ENCODE measurements at places on chromosomes 2 and 18. TPM values are rescaled to one million over a fixed set of nuclear protein-coding genes. Genes with fewer than 3 reads are reported as not detected.

Gene CDCA7
- 1.9 TPM for total RNA-seq

Gene PDE11A
- 2.3 TPM for total RNA-seq

Gene CDH2
- 0.27 TPM for total RNA-seq

Gene NYAP2
- 5.0 TPM for total RNA-seq

Gene CAVIN2
- total RNA-seq: 18.1 TPM

Gene TMEM200C
- 0.15 TPM for total RNA-seq

Gene CIDEA
- total RNA-seq: 0.42 TPM

Gene CD226
- total RNA-seq: 1.8 TPM

Gene CKAP2L
- total RNA-seq: 0.05 TPM

Gene PRPF40A
- total RNA-seq: 38.7 TPM

Gene CACNB4
- total RNA-seq: 0.30 TPM

Gene COX7A2L
- total RNA-seq: 58.1 TPM

Gene SLC4A3
- 0.93 TPM for total RNA-seq

Gene RBBP8
- 2.4 TPM for total RNA-seq

Gene CTAGE1
- not detected for total RNA-seq

Gene CHST10
- 6.3 TPM for total RNA-seq

Gene SRD5A2
- total RNA-seq: not detected

Gene SCRN3
- total RNA-seq: 28.1 TPM

Gene MRPS9
- total RNA-seq: 46.8 TPM

Gene ADAM23
- 6.4 TPM for total RNA-seq

Gene FSIP2
- 0.10 TPM for total RNA-seq

Gene ARHGAP15
- total RNA-seq: 2.8 TPM

Gene NT5DC4
- not detected for total RNA-seq

Gene LTBP1
- 26.8 TPM for total RNA-seq

Gene LHCGR
- not detected for total RNA-seq

Gene CCDC68
- 1.0 TPM for total RNA-seq

Gene EVX2
- total RNA-seq: not detected

Gene LIPG
- total RNA-seq: 4.3 TPM

Gene CERKL
- not detected for total RNA-seq

Gene LOXHD1
- 0.12 TPM for total RNA-seq

Gene DUSP19
- 2.2 TPM for total RNA-seq

Gene FOXD4L1
- 0.21 TPM for total RNA-seq

Gene PLGLB2
- total RNA-seq: 0.67 TPM

Gene INO80B
- total RNA-seq: 25.4 TPM

Gene FBXO48
- total RNA-seq: 2.2 TPM

Gene LIMS4
- total RNA-seq: 1.6 TPM

Gene SEPTIN10
- total RNA-seq: 32.3 TPM

Gene CCL20
- not detected for total RNA-seq

Gene CFAP65
- total RNA-seq: not detected

Gene SATB2
- 0.99 TPM for total RNA-seq

Gene OR6B2
- not detected for total RNA-seq

Gene CAPN14
- total RNA-seq: not detected

Gene SPDYA
- 0.61 TPM for total RNA-seq

Gene STEAP3
- total RNA-seq: 28.2 TPM

Measured in psoas muscle (tissue), 8 donors.